ENCODE measurements at places on chromosomes 3 and 15.

GRCh38 chr3:122668930-122669730 lies 11.5 kb upstream of the PARP14 start:
- peak; percentile 76 for DNase-seq

DNA sequence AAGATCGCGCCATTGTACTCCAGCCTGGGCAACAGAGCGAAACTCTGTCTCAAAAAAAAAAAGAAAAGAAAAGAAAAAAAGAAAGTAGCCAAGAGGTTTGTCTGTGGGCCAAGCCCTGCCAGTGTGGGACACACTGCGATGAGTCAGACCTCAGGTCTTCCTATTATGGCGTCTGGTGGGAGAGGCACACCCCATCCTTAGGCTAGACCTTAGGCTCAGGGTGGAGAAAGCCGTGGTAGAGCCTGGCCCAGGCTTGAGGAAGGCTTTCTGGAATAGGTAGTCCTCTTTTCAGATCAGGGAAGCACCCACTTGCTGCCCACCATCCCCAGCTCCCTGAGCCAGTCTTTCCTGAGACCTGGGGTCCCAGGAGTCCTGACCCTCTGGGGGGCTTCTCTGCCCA lies 6.0 kb downstream of the HEMK1 start:
- DNase-seq, result no peak

DNA sequence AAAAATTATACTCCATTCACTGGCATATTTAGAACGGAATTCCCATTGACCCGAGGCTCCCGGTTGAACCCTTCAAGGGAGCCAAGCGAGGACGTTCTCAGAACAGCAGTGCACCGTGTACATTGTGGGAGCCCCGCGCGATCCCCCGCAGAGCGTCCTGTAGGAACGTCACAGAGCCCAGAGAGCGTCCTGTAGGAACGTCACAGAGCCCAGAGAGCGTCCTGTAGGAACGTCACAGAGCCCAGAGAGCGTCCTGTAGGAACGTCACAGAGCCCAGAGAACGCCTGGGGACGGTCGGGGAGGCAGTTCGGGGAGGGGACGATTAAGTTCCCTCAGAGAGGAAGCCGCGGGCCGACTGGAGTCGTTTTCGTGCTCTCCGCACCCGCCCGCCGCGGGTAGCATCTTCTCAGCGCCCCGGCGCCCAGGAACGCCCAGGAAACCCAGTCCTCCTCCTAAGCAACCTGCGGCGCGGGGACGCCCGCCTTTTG lies 506 bp upstream of the ATP1B3 start:
- DNase-seq, result peak; percentile 79

GRCh38 chr15:67915461-67916374 lies 75.9 kb upstream of the RNU6-1 start:
- DNase-seq, result no peak

- DNase-seq, result no peak
Observed at GRCh38 chr15:76299786-76300185, 11.5 kb downstream of the ETFA start.

DNA sequence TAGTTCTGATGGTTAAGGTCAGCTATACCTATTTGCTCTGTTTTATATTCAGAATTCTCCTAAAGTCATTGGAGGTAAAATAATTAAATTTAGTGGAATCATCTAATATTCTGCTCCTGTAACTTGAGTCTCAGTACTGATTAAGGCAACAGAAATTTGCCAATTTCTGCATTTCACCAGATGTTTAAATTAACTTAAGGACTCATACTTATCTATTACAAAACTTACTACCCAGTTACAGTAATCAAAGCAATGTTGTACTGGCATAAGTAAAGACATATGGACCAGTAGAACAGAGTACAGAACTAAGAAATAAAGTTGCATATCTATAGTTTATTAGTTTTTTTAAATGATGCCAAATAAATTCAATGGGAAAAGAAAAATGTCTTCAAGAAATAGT lies 1043.8 kb downstream of the OTOL1 start:
- DNase-seq, result no peak

GRCh38 chr15:89775815-89776214 lies 317 bp upstream of the MESP2 start:
- no peak for DNase-seq

DNA sequence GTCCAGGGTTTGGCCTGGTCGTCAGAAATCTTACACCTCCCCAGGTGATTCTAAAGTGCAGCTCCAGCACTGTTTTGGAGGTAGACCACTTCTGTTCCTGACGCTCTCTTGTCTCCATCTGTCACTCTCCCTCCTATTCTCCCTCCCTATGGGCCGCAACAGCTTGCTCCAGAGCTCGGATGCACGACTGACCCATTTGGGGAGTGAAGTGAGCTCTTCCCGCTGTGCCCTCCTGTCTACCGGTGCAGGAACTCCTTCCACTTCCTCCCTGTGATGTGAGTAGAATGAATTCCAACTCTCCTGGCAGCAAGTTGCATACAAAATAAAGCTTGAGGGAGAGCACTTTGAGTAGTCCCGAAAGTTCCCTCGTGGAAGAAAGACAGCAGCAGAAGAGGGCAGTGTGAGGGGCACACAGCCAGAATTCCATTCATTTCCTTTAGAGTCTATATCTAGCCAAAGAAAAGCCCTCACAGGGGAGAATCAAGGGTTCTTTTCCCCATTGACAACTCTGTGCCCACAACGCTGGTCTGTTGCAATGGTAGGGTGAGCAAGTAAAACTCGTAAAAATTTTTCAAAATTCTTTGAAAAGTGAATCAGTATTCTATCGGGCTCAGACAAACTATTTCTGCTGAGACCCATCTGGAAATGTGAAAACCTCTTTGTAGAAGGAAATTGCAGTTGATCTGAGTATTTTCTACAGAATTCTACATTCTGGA lies 39.9 kb upstream of the BDH1 start:
- DNase-seq, result no peak

Data from activated CD4-positive, alpha-beta T cell treated with anti-CD3 and anti-CD28 coated beads, Interleukin-2, amount 50 U/mL, for 16 hours (primary cell).